H9 (cell line): ENCODE measurements at places on chromosomes 2 and 18.

GRCh38 chr18:10901329-10901728 lies 248.0 kb downstream of the PIEZO2 start:
- DNase-seq = no peak

DNA sequence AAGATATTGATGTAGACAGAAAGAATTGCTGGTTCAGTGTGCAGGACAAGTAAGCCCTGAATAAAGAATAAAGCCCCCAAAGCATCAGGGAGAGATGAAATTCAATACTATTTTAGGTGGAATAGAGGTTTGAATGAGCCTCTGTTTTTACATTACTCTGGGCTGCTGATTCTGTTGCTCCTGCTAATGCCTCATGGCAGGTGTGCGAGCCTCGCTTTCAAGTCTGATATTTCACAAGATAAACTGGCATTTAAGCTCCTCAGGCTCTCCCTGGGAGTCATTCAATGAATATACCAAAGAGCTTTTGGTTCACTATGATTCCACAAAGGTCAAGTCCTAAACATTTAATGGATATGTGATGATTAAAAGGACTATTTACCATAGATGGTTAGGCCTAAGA lies 601.0 kb upstream of the SLC39A10 start:
- no peak for DNase-seq

- DNase-seq = no peak
Observed at GRCh38 chr2:121478996-121479745, 51.5 kb upstream of the RNU4ATAC start.

- no peak for DNase-seq
Observed at GRCh38 chr18:70489986-70490933, 201.4 kb downstream of the SOCS6 start.

- no peak for DNase-seq
Observed at GRCh38 chr2:47208852-47209606, 53.9 kb upstream of the STPG4 start.
